Activated CD8-positive, alpha-beta T cell treated with anti-CD3 and anti-CD28 coated beads for 36 hours (primary cell): ENCODE measurements at places on chromosomes 11 and 22.

DNA sequence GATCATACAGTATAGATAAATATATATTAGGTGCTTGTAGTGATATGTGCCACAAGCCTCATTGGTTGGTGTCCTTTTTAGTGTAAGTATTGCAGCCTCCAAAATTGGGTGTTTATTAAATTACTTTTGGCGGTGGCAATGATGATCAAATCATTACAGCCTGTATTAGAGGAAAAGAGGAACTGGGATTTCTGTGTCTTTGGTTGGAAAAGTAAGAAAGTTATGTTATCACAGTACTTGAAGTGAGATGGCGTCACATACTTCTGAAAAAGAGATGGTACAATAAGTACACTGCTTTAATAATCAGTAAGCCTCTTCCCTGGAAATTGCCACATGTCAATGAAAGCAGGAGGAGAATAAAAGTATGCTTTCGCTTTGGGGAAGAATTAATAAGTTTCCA, 523 bp upstream of the MPZL3 start:
- peaks cover 38% of the 10 kb centered on the region for H3K36me3 ChIP-seq
- H3K4me1 ChIP-seq = peaks cover 43% of the 10 kb centered on the region
- H3K27me3 ChIP-seq = no peaks in the 10 kb centered on the region
- H3K27ac ChIP-seq = peak overlapping the region; percentile 99
- H3K4me3 ChIP-seq = peak overlapping the region; percentile 93

- H3K36me3 ChIP-seq = no peaks in the 10 kb centered on the region
- H3K4me1 ChIP-seq = no peaks in the 10 kb centered on the region
- no peaks in the 10 kb centered on the region for H3K27me3 ChIP-seq
- no peak for DNase-seq
- H3K4me3 ChIP-seq = no peak overlapping the region
These were observed 840.3 kb downstream of the OPCML start for GRCh38 chr11:132691848-132692550.

GRCh38 chr11:132821014-132821413, 711.3 kb downstream of the OPCML start:
- H3K4me1 ChIP-seq = no peaks in the 10 kb centered on the region
- H3K27ac ChIP-seq = no peak overlapping the region
- H3K36me3 ChIP-seq = no peaks in the 10 kb centered on the region
- no peaks in the 10 kb centered on the region for H3K27me3 ChIP-seq

GRCh38 chr22:47375621-47376321, 613.3 kb downstream of the TBC1D22A start:
- H3K36me3 ChIP-seq = no peaks in the 10 kb centered on the region
- H3K27ac ChIP-seq = no peak overlapping the region
- no peak for DNase-seq
- no peak overlapping the region for H3K4me3 ChIP-seq
- no peaks in the 10 kb centered on the region for H3K4me1 ChIP-seq

DNA sequence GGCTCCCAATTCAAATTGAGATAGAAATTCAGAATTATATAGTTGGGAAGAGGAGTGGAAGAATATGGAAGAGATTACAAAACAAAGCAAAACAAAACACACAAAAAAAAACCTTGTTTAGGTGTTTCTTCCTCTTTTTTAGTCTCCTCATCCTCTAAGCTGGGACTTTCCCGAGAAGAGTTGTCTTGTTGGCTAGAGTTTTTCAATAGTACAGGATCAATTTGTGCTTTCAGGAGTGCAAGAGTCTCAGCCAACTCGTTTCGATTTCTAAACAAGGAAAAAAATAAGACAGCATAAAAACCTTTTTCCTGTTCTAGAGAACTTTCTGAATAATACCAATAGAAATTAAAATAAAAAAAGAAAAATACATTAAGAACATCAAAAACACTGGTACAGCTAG, 87.8 kb upstream of the CLNS1A start:
- peaks cover 7% of the 10 kb centered on the region for H3K4me1 ChIP-seq
- no peak for DNase-seq
- no peaks in the 10 kb centered on the region for H3K27me3 ChIP-seq

- no peaks in the 10 kb centered on the region for H3K36me3 ChIP-seq
- H3K4me1 ChIP-seq = no peaks in the 10 kb centered on the region
- H3K27me3 ChIP-seq = no peaks in the 10 kb centered on the region
- H3K27ac ChIP-seq = no peak overlapping the region
- no peak for DNase-seq
- H3K4me3 ChIP-seq = no peak overlapping the region
These were observed 1102.6 kb downstream of the DLG2 start for GRCh38 chr11:84524422-84525051.
